SW480 (cell line): ENCODE measurements at places on chromosomes 12 and 14.

DNA sequence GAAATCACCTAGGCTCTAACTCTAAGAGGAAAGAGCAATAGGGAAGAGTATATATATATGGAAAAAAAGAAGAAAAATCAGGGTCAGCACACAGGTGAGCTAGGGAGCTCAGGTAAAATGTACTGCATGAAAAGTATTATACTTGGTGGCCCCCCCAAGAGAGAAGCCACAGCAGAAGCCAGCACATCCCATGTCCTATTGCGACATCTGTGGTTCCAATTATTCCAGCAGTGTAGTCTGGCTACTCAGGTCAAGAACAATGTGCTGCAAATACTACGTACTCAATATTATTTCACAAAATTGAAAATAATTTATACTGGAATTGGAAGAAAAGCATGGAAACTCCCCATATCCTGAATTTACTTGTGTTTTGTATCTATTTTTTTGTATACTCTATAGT is 85.5 kb downstream of the CEP83 start:
- no peak for DNase-seq

DNA sequence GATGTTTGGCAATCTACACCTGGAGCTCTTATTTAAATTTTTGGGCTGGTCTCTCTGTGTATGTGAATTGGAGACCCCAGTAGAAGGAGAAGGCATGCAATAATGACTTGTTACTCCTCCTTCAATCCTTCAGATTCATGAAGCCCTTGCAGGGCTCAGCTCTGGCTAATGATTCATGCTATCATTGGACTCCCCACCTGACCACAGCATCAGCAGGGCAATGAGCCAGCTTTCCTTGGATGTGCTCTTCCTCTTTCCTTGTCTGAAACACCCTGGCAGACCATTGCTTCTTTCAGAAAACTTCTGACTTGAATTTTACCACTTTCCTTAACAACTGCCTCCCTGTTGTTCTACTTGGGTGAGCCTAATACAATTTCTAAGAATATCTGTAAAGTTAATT is 1019.2 kb downstream of the AACS start:
- DNase-seq: no peak

DNA sequence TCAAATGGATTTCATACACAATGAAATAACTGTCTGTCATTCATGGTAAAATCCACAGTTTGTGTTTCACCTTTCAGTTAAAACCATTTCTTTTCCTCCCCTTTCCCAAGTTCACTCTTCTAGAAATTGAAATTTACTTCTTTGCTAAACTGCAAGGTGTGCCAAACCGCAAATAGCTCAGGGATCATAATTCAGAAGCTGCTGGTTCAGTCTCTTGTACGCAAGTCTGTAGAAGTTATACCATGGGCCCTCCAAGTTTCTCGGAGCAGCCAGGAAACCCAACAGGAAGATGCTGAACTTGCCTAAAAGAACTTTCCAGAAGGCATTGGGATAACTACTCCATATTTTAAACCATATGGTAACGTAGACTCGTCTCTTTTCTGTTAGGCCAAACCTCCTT is 268.9 kb downstream of the FLRT2 start:
- no peak for DNase-seq

- DNase-seq: no peak
These were observed 67.4 kb downstream of the MVK start for GRCh38 chr12:109640961-109641360.

DNA sequence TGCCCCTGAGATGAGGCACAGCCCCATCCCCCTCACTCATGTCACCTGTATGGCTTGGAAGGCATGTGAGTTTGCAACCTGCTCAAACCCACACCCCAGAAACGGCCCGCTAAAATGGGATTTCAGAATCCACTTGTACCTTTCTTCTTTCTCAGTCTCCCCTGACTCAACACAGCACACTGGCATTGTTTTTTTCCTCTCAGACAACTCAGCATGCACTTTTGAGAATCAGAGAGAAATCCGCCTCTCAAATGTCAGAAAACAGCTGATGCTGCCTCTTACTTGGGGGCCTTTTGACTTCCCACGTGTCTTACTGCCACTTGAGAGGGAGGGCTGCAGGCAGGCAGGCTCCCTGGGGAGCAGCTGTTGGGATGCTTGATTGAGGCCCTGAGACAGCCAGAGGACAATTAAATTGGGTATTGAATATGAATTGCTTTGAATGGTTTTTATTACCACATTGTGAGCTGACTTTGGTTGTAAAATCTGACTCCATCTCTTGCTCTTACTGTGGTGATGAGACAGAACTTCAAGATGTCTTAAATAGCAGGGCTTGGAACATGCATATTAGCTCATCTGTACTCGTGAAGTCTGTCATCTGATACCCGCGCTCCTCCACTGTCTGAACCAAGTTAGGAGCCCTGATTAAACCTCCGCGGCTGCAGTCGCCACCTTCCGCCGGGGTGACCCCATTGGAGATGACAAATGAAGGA is 96.6 kb downstream of the APAF1 start:
- no peak for DNase-seq

- no peak for DNase-seq
These were observed 1316.9 kb upstream of the SEL1L start for GRCh38 chr14:82850576-82850975.

- DNase-seq: no peak
These were observed 137.9 kb upstream of the ARID2 start for GRCh38 chr12:45591635-45592034.

DNA sequence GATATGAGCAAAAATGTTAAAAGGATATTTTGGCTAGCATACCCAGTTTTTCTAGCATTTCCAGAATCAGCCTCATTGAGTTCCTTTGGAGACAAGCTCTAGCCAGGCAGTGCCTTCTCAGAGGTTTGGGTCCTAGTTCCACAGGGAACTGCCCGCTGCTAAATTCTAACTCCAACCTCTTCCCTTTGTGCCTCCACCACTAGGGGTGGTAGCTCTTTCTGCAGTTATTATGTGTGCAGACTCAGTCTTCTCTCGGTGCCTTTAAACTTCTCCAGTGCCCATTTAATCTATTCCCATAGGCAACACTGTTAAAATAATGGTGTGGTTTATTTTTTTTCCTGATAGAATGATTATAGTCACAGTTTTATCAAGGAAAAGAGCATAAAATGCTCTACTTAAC is 21.5 kb upstream of the SLC25A3 start:
- no peak for DNase-seq
